ENCODE measurements at places on chromosomes 12 and 14.

GRCh38 chr14:75443203-75443969 is 15.6 kb downstream of the JDP2 start:
- no peak for DNase-seq

DNA sequence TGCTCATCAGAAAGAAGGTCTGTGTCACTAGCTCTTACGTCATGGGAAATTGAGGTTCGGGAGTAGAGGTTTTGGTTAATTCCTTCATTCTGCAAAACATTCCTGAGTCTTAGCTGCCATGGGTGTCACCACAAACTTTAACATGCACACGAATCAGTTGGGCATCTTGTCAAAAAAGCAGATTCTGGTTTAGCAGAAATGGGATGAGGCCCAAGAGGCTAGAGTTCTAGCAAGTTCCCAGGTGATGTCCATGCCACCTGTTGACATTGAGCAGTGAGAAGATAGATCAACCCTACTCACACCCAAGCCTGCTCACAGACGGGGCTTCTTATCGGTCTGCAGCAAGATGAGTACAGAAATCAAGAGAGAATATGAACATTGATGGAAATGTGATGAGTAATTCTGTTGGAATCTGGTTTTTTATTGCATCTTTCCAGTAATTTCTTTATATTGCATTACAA is 11.7 kb upstream of the RIN3 start:
- peak; percentile 84 for DNase-seq

- DNase-seq: no peak
These were observed 144.6 kb downstream of the SSPN start for GRCh38 chr12:26339976-26340375.

DNA sequence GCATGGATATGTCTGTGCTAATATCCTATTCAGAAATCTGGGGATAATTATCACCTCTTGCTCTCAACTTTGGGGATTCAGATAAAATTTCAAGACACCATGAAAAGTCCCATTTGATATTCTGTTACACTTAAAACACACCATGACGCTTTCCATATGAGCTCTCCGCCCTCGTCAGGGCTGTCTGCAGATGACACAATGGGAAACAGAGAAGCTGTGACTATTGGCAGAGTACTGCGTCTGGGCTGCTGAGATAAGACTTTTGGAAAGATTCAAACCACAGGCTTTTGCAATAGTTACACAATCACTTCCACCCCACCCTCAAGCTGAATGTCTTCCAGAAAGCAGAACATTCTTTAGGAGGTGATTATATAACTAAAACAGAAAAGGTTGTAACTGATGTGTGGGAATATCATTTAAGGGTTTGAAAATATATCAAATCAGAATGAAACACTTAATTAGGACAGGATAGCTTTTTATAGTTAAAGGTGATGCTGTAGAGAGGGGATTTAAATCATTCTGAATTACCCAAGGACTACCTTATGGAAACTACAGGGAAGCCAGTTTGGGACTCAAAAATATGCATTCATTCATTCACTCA is 75.3 kb upstream of the TMPO start:
- DNase-seq: peak; percentile 95

DNA sequence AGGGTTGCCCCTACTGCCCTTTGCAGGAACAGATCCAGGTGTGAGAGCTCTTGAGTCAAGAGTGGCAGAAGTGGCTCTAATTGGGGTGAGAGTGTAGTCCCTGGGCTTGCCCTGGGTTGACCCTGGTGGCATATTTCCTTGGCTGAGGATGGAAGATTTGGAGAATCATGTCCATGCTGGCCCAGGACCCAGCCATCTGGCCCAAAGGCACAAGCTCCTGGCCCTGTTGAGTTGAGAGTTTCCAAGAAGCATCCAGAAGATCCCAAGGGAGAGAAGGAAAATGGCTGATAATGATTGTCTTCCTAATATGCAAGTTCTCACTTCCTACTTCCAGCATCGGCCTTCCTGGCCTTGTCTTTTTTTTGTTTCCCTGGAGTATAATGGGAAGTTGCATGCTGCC is 55.5 kb upstream of the SRSF5 start:
- no peak for DNase-seq

- peak; percentile 72 for DNase-seq
These were observed 23.3 kb upstream of the HMGA2 start for GRCh38 chr12:65800937-65801336.

GRCh38 chr14:103872481-103873113 is 25.2 kb upstream of the PPP1R13B start:
- DNase-seq: no peak

GRCh38 chr14:95228240-95228639 is 70.9 kb upstream of the DICER1 start:
- DNase-seq: no peak

GRCh38 chr12:68612202-68612601 is 1.5 kb downstream of the RAP1B start:
- no peak for DNase-seq

DNA sequence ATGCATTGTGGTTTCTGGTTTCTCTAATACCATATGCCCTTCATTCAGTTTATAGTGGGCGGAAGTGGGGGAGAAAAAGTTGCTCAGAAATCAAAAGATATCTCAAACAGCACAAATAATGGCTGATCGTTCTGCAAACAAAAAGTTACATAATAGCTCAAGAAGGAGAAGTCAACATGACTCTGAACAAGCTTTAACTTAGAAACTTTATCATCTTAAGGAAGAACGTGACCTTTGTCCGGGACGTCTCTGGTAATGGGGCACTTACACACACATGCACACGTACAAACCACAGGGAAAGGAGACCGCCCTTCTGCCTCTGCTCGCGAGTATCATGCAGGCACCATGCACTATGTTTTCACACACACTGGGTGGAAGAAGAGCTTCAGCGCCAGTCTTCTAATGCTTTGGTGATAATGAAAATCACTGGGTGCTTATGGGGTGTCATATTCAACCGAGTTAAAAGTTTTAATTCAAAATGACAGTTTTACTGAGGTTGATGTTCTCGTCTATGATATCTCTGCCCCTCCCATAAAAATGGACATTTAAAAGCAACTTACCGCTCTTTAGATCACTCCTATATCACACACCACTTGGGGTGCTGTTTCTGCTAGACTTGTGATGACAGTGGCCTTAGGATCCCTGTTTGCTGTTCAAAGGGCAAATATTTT is 4.7 kb downstream of the FOS start:
- DNase-seq: no peak

DNA sequence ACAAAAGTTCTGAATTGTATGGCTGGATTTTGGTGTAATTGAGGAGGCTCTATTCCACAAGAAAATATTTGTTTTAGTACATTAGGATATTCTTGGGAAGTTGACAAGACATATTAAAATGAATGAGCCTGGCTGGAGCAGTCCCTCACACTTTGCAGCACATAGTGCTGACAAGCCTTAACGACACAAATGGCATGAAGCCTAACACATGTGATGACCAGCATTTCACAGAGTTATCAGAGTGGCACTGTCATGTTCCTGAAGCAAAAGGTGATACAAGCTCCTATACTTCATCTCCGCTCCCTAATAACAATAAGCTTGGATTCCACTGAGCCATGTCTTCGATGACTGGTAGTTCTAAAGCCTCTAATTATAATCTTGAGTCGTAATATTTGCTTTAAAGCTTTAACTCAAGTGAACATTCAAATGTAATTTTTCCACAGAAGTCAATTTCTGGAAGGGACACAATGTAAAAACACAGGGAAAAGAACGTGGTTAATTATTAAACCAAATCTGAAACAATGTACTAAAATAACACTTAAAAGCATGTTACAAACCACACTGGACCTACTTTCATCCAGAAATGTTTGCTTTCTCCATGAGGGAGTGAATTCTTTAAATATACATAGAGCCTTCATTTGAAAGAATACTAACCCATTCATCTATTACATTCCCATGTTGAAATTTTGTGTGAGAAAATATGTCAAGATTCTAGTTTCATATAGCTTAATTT is 49.6 kb downstream of the GRIP1 start:
- no peak for DNase-seq

DNA sequence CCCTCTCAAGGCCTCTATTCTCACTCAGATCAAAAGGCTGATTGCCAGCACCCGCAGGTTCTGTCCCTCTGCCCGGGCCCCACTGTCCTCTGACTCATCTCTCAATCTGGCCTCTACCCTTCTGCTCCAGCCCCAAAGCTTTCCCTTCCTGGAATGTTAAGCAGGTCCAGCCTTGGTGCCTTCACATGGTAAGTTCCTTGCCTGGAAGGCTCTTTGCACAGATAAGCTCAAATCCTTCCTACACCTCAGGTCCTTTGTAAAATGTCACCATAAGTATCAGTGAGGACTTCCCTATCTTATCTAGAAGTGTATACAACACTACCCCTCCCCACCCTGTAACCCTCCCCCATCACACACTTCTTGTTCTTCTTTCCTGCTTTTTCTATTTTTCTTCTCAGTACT is 22.2 kb downstream of the LPCAT3 start:
- peak; percentile 2 for DNase-seq

DNA sequence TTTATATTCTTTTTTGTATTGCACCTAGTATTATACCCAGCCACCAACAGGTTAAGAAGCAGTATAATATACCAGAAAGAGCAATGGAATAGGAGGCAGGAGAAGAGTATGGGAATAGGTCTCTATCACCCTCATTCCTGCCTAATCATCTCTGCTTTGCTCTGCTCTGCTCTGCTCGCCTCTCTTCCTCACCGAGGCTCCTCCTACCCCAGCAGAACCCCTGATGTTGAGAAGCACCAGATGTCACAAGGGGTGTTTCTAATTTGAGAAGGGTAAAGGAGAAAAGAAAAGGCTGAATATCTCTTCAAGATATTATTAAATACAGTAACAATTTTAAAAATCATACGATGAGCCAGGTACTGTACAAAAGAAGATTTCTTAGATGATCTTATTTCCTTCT is 89.0 kb downstream of the STON2 start:
- no peak for DNase-seq

GRCh38 chr12:43835656-43836474 is at the start of gene TMEM117:
TMEM117 (plus strand) TSS chr12:43836081.
- DNase-seq: no peak
